ENCODE measurements at places on chromosomes 5 and 9.

- no peak for DNase-seq
Measured at GRCh38 chr5:92944903-92945604, 636.0 kb downstream of the NR2F1-AS1 start.

DNA sequence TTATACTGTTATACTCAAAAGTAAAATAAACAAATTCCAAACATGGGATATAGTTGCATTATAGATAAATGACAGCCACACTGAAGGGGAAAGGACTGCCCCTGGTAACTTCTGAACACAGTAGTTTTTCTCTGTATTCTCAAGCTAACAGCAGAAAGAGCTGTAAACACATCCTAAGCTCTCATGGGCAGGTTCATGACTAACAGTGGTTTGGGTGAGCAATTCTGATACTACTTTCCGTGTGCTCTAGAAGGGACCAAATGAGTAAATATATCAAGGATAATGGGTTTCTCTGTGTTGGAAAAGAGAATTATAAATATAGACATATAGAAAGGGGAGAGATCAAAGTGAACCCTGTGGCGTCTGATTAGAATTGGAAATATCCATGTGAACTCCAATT lies 2.2 kb upstream of the LCN6 start:
- DNase-seq: no peak

DNA sequence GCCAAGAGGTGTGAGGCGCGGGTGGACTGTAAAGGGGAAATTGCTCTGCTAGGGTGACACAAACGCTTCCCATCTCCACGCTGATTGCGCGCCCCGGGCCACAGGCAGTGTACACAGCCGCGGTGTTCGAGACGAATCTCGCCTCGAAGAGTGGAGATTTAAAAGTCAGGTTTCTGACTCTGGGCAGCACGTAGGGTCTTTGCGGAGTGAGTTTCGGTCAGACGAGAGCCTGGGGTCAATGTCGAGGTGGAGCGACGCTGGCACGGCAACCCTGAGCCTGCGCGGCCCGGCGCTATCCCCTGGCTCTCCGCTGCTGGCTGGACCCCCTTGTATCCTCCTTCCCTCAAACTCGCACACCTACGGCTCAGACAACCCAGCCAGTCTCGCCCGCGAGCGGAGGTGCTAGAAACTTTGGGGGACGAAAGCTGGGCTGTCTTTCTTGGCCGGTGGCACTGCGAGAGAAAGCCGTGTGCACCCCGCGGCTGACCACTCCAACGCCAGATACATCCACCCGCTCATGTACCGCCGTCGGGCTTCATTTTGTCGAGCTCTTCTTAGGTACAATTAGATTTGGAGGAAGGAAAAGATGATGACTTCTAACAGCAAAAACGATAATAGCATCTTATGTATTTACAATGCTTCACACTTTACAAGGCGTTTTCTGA lies 5.4 kb upstream of the FOXB2 start:
- DNase-seq: no peak

DNA sequence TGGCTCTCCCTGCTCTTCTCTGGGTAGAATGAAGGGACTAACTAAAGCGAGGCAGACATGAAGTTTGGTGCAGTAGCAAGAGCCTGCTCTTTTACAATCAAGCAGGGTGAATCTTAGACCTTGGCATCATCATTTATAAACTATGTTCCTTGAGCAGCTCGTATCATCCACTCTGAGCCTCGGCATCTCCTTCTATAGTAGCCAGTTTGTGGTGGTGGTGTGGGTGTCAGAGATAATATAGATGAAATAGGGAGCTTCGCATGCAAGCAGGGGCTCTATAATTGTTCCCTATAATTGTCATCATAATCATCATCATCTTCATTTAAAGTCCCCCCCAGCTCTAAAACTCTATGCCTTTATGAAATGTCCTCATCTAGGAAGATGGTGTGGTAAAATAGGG lies 72.5 kb upstream of the SAP30L start:
- DNase-seq: no peak

- DNase-seq: no peak
Measured at GRCh38 chr5:6803981-6804550, 90.8 kb downstream of the TENT4A start.

DNA sequence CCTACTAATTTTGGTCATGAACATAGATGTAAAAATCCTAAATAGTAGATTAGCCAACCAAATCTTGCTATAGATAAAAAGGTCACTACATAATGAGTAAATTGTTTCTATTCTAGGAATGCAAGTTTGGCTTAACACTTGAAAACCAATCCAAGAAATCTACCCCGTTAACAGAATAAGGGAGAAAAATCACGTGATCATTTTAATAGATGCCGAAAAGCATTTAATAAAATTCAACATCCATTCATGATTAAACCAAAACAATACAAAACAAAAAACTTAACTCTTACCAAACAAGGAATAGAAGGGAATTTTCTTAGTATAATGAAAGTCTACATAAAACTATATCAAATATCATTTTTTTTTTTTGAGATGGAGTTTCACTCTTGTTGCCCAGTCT lies 20.7 kb upstream of the SMU1 start:
- no peak for DNase-seq

GRCh38 chr9:77498891-77499290 lies 149.2 kb downstream of the GNA14 start:
- no peak for DNase-seq

GRCh38 chr9:137150617-137151457 lies 11.9 kb downstream of the GRIN1 start:
- peak; percentile 90 for DNase-seq

GRCh38 chr5:62702126-62702525 lies 123.5 kb downstream of the LRRC70 start:
- DNase-seq: no peak

DNA sequence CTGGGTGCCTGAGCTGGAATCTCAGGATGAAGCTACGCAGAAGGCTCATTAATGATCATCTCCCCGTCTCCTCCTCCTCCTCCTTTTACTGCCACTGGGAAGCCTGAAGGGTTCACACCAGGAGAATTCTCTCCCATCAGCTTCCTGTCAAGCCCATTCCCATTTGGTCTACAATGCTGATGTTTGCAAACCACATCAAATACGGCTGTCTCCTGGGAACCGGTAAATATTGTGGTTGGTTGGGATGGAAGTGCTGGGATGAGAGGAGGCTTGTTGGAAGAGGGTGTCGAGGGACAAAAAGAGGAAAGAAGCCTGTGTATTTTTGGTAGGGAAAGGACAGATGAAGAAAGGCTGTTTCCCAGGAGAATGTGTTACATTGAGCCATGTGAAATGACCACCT lies 13.2 kb upstream of the S1PR3 start:
- no peak for DNase-seq

DNA sequence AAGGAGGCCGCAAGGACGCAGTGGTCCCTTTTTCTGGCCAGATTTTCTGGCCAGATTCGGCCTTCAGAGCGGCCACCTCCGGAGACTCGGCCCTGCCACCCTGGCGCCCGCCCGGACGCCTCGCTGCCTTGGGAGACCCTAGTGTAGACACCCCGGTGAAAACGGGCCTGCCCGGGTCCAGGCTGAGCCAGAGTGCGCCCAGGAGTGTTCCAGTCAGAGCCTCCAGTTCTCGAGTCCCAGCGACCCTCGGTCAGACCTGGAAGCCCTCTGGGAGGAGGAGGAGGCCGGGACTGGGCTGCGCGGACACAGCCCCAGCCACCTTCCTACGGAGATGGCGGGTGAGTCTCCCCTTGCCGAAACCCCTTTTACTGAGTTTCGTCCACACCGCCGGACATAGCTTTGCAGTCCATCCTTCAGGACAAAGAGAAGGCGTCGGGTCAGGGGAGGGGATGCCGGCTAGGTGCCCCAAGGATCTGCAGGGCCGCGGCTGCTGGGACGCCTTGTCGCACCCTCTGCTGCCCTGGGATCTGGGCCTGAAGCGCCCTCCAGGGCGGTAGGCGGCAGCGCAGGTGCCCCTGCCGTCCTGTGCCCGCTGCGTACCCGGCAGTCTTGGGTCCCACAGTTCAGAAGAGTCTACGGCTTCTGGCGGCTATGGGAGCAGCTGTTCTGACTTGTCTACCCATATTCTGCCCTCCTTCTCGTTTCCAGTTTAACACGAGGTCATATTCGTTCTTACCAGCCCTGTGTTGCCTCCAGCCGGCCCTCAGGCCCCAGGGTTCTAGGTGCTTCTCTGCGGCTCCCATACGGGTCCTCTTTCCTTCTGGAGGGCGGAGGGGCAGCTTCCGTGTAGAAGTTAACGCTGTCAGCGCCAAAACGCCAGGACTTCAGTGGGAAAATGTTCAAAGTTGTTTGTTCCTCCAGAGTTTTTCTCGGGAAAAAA lies 1771.7 kb upstream of the CDH9 start:
- no peak for DNase-seq

DNA sequence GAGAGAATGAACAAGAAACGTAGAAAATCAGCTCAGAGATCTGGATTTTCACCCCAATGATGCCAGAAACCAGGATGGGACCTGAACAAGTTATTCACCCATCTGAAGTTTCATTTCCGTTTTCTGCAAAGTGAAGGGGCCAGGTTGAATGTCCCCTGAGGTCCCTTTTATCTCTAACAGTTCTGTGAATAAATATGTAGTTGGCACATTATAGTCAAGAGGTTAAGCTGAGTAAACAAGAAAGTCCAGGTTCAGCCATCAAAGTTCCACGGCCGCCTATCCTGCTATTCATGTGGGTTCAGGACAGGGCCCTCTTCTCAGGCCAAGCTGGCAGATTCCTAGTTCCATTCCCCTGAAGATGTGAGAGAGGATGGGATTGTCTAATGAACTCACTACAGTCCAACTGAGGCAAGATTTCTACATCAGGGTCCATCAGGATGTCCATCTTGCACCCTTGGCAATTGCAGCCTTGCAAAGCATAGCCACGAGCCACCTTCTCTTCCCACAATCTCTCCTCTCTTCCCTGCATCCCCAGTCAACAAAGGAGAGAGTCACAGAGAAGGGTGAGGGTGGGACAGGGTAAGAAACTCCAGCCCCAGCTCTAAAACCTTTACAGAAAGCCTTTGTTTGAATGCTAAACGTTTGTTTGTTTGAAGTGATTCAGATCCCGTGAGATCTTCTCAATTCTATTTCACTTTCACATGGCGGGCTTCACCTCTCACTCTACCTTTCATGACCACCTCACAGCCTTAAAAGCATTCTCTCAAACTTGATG lies 311.0 kb downstream of the SLIT3 start:
- peak; percentile 16 for DNase-seq

Measured in MM.1S (cell line).